ENCODE measurements at places on chromosomes 12 and 14. TPM values are rescaled to one million over a fixed set of nuclear protein-coding genes. Genes with fewer than 3 reads are reported as not detected.

ZNF891 gene
- 0.21 TPM for total RNA-seq

ADCY4 gene
- not detected for total RNA-seq

DIO3 gene
- not detected for total RNA-seq

RHEBL1 gene
- total RNA-seq: 4.9 TPM

ALX1 gene
- 6.3 TPM for total RNA-seq

AICDA gene
- not detected for total RNA-seq

ZFYVE1 gene
- total RNA-seq: 9.4 TPM

STXBP6 gene
- total RNA-seq: 2.2 TPM

SYNDIG1L gene
- total RNA-seq: not detected
